Activated T-helper 1 cell treated with anti-CD3 and anti-CD28 coated beads, Interleukin-12 subunit alpha, Interleukin-12 subunit beta, Interleukin-2, Interleukin-4 antibody, amounts not matched to agents 30 ng/mL and 10 ng/mL and 1 ng/mL, durations not matched to agents 14 hours and 24 hours and 36 hours (primary cell): ENCODE measurements at places on chromosomes 4 and X.

GRCh38 chrX:39982948-39983347 is 114.8 kb downstream of the BCOR start:
- DNase-seq = no peak

GRCh38 chr4:105192474-105192873 is 45.8 kb downstream of the TET2 start:
- no peak for DNase-seq

GRCh38 chrX:74925225-74926088 is at the start of gene NEXMIF:
TSS of gene NEXMIF (minus strand) at chrX:74925452.
- no peak for DNase-seq

DNA sequence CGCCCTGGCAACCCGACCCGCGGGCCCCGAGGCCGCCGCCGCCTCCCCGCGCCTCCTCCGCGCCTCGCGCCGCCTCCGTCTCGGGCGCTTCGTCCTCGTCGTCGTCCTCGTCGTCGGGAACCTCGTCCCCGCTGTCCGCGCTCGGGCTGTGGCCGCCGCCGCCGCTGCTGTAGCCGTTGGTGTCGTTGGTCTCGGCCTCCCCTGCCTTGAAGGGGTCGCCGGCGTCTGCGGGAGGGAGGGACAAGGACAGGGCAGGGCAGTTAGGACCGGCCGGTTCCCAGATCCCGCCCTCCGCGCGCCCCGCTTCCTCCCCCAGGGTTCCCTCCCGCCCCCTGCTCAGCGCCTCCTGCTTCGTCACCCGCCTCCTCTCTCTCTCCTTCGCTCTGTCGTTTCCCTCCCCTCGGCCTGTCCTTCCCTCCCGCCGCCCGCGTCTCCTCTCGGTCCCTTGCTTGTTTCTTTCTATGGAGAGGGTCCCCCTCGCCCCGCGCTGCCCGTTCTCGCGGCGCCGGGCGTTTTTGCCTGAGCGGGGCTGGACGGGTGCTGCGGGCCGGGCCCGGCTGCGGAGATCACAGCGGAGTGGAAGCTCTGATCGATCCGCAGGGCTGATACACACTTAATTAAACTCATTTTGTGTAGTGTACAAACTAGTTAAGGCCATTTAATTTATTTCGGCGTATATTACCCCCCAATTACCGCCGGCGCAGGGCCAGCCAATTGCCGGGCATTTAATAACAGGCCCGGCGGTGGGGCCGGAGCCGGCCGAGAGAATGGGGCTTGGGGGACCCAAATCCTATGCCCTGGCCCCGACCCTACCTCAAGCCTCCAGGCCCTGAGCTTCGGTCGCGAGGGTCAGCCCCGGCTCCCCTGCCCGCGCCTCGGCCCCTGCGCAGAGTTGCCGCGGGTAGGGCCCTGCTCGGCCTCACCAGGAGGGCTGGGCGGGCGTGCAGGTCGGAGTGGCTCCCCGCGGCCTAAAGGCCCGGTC is 2.4 kb downstream of the NKX1-1 start:
- DNase-seq = no peak

GRCh38 chrX:17984415-17984814 is 123.3 kb upstream of the RAI2 start:
- DNase-seq = no peak
